Sigmoid colon (tissue), 7 donors: ENCODE measurements at places on chromosomes 12 and 14. TPM values are rescaled to one million over a fixed set of nuclear protein-coding genes. Genes with fewer than 3 reads are reported as not detected.

DNA sequence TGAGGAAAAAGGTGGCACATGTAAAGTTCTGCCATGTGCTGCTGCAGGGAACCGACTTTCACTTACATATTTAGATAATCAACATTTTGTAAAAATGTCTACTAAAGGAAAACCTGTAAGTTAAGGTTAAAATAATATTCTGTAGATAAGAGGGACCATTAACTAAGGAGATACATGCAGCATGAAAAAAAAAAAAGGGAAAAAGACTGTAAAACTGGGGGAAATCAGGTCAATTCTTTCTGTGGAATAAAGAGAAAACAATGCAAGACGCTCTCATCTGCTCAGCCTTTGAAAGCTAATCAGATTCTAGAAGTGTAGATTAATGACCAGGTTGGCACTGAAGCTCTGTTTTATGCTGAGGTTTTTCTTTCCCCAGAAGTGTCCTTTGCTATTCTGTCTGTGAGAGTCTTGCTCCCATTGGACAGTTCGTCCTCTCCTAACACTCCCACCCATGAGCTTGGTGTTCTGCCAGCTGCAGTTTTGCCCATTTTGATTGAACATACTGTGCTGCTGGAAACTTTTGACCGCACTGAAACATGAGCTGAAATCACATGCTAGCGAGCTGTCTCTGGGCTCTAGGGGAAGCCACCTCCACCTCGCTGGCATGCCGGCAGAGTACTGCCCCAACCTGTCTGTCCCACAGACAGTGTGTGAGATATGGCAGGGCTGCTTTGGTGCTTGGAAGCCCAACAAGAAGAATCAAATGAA lies 39.7 kb downstream of the PPTC7 start:
- peaks cover 13% of the 10 kb centered on the region for H3K36me3 ChIP-seq
- peak overlapping the region; percentile 88 for H3K27ac ChIP-seq
- no peak overlapping the region for H3K4me3 ChIP-seq
- peak; percentile 98 for DNase-seq
- peaks cover 53% of the 10 kb centered on the region for H3K4me1 ChIP-seq

DNA sequence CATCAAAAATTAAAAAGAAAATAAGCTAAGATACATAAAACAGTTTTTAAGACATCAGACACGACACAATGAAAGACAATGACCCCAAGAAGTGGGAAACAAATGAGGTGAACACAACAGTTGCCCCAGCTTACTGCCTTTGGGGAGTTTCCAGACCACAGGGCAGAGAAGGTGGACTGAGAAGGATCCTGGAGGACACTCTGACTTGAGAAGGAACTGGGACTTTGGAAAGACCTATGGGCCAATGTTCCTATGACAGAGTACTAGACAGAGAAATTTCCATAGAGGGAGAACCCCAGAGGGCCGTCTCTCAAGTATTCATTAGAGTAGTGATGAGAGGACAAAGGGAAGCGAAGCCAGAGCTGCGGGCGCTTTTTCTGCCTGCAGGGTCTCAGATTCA lies 6.2 kb upstream of the OR5AU1 start:
- no peak for DNase-seq
- no peaks in the 10 kb centered on the region for H3K4me1 ChIP-seq
- no peak overlapping the region for H3K4me3 ChIP-seq
- no peaks in the 10 kb centered on the region for H3K36me3 ChIP-seq
- no peaks in the 10 kb centered on the region for H3K27me3 ChIP-seq

DNA sequence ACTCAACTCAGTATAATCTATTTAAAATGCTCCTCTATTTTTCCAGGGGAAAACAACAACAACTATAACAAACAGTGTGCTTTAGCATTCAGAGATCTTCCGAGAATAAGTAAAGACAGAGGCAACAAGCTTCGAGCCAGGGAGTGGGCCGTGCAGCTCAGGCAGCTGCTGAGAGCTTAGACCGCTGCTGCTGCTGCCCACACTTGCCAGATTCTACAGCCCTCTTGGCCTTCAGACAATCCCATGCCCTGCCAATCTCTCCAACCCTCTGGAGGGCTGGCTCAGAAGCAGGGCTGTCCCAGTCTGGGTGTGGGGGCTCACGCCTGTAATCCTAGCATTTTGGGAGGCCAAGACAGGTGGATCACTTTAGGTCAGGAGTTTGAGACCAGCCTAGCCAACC lies 23.4 kb upstream of the ELK3 start:
- no peaks in the 10 kb centered on the region for H3K27me3 ChIP-seq
- H3K36me3 ChIP-seq = no peaks in the 10 kb centered on the region
- H3K4me3 ChIP-seq = no peak overlapping the region
- DNase-seq = no peak
- no peaks in the 10 kb centered on the region for H3K4me1 ChIP-seq
- no peak overlapping the region for H3K27ac ChIP-seq

- no peaks in the 10 kb centered on the region for H3K27me3 ChIP-seq
- peaks cover 35% of the 10 kb centered on the region for H3K4me1 ChIP-seq
- peak overlapping the region; percentile 89 for H3K27ac ChIP-seq
- DNase-seq = no peak
- no peaks in the 10 kb centered on the region for H3K36me3 ChIP-seq
Observed at GRCh38 chr12:10365696-10366405, 24.0 kb downstream of the KLRK1 start.

DNA sequence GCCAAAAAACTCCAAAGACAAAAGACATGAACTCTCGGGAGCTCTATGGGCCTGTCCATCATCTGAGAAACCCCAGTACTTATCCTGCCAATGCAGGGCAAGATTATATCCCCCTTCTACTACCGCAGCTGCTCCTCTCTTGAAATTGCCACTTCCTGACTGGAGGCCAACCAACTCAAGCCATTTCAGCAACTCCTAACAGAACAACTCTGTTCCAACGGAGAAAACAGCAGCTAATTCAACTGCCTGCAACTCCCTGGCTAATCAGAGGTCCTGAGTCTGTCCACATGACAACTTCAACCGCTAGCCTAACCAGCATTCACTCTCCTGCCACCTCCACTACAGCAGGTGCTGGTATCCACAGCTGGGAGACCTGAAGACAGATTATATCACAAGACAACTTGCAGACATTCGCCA lies 24.1 kb downstream of the CEP83 start:
- H3K4me1 ChIP-seq = no peaks in the 10 kb centered on the region
- DNase-seq = no peak
- no peaks in the 10 kb centered on the region for H3K27me3 ChIP-seq
- H3K4me3 ChIP-seq = no peak overlapping the region

GRCh38 chr12:121926874-121927706 lies 8.7 kb downstream of the CFAP251 start:
- no peaks in the 10 kb centered on the region for H3K36me3 ChIP-seq
- no peaks in the 10 kb centered on the region for H3K27me3 ChIP-seq
- no peaks in the 10 kb centered on the region for H3K4me1 ChIP-seq
- H3K27ac ChIP-seq = no peak overlapping the region
- no peak overlapping the region for H3K4me3 ChIP-seq
- no peak for DNase-seq

- DNase-seq = no peak
- H3K36me3 ChIP-seq = no peaks in the 10 kb centered on the region
- no peaks in the 10 kb centered on the region for H3K27me3 ChIP-seq
- H3K4me1 ChIP-seq = peaks cover 48% of the 10 kb centered on the region
- no peak overlapping the region for H3K27ac ChIP-seq
Observed at GRCh38 chr14:103033681-103034096, 23.7 kb downstream of the CDC42BPB start.

- DNase-seq = no peak
- no peaks in the 10 kb centered on the region for H3K27me3 ChIP-seq
- H3K4me3 ChIP-seq = no peak overlapping the region
- H3K36me3 ChIP-seq = no peaks in the 10 kb centered on the region
- no peaks in the 10 kb centered on the region for H3K4me1 ChIP-seq
Observed at GRCh38 chr14:55955175-55955574, 163.0 kb upstream of the PELI2 start.

GRCh38 chr12:103690426-103690825 lies 103.4 kb downstream of the STAB2 start:
- no peak for DNase-seq
- H3K36me3 ChIP-seq = no peaks in the 10 kb centered on the region
- H3K27ac ChIP-seq = no peak overlapping the region
- no peaks in the 10 kb centered on the region for H3K4me1 ChIP-seq

DNA sequence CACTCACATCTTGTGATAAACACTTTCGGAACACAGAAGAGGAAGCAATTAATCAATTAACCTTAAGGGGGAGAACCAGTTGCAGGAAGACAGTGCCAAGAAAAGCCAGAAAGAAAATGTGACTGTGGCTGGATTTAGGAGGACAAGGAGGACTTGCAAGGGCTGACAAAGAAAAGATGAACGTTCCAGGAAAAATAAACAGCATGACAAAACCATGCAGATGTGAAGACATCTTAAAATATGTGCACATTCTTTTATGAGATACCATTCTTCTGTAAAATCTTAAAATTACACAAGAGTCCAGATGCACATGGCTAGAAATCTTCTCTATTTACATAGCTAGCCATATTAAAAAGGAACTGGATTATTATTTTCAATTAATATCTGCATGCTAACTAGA lies 33.4 kb downstream of the KITLG start:
- H3K4me1 ChIP-seq = peaks cover 29% of the 10 kb centered on the region
- no peaks in the 10 kb centered on the region for H3K27me3 ChIP-seq
- no peak overlapping the region for H3K4me3 ChIP-seq
- no peak for DNase-seq
- no peak overlapping the region for H3K27ac ChIP-seq

DNA sequence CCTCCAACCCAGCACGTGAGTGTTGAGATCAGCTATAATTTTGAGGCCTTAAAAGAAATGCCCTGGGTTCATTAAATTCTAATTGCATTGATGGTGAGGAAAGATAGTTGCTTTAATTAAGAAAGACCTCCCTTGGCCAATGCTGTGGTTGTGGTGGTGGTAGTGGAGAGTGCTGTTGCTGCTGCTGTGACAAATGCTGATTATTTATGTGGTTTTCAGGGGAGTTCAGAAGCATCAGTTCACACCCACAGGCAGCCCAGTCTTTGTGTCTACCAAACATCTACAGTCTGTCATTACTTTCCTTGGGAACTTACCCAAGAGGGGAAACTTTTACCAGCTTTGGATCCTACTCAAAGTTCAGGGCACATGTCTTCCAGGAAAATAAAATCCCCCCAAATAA lies 178.4 kb upstream of the PARP11 start:
- no peak overlapping the region for H3K27ac ChIP-seq
- no peak overlapping the region for H3K4me3 ChIP-seq
- H3K4me1 ChIP-seq = no peaks in the 10 kb centered on the region
- no peak for DNase-seq

GRCh38 chr14:73276836-73277235 lies 39.5 kb downstream of the PAPLN start:
- no peaks in the 10 kb centered on the region for H3K27me3 ChIP-seq
- H3K27ac ChIP-seq = no peak overlapping the region

The DDN gene
- total RNA-seq = not detected

DNA sequence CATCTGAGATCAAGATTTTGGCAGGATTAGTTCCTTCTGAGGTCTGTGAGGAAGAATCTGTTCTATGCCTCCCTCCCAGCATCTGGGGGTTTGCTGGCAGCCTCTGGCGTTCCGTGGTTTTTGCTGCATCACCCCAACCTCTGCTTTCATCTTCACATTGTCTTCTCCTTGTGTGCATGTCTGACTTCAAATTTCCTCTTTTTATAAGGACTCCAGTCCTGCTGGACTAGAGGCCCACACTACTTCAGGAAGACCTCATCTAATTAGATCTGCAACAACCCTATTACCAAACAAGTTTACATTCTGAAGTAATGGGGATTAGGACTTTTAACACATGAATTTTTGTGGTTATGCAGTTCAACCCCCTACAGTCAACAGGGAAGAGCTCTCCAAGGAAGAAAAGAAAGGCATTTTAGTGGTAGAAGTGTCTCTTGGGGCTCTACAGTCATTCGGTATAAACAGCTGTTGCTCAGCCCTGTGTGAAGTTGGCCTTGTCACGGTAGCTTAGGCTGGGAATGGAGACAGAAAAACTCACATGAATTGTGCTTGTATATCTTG lies 89.7 kb downstream of the CAND1 start:
- peaks cover 41% of the 10 kb centered on the region for H3K4me1 ChIP-seq
- no peak overlapping the region for H3K4me3 ChIP-seq
- H3K36me3 ChIP-seq = no peaks in the 10 kb centered on the region
- no peak for DNase-seq

DNA sequence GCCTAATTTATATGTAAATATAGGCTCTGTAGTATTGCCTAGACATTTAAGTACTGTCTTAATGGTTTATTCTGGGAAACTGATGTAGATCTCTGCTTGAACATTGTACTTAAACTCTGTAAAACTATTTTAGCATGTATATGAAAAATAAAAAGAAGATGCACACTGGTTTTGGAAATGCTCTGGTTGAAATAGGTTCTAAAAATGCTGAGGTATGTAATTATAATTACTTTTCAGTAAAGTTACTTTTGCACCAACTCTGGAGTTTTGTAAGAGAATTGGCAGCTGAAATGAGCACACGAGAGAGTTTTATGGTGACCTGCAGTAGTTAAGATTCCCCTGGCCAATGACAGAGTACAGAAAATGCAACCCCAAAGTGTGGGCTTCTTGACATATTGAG lies 353.9 kb downstream of the ATP23 start:
- H3K27ac ChIP-seq = no peak overlapping the region
- H3K27me3 ChIP-seq = no peaks in the 10 kb centered on the region
- no peak for DNase-seq
- H3K4me1 ChIP-seq = no peaks in the 10 kb centered on the region
- no peaks in the 10 kb centered on the region for H3K36me3 ChIP-seq

DNA sequence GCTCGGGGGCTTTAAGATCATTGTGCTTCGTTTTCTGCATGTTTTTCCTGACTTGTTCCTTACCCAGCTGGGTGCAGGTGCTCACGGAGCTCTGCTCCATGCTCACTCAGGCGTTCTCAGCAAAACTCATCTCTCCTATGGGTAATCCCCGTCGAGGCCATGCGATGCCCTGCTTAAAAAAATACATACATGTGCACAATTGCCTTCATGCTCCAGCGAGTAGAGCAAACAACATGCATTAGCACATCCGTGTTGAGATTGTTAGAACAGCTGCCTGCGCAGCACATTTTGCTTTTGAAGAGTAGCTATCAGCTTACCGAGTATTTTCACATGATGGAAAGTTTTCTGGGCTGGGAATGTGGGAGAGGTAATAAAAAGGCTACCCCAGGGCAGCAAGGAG lies 16.2 kb downstream of the AACS start:
- H3K4me3 ChIP-seq = no peak overlapping the region
- H3K36me3 ChIP-seq = peaks cover 61% of the 10 kb centered on the region
- no peak overlapping the region for H3K27ac ChIP-seq
- no peaks in the 10 kb centered on the region for H3K4me1 ChIP-seq

The NOVA1 gene
- total RNA-seq = 31.9 TPM

The DHRS4 gene
- total RNA-seq = 23.8 TPM

DNA sequence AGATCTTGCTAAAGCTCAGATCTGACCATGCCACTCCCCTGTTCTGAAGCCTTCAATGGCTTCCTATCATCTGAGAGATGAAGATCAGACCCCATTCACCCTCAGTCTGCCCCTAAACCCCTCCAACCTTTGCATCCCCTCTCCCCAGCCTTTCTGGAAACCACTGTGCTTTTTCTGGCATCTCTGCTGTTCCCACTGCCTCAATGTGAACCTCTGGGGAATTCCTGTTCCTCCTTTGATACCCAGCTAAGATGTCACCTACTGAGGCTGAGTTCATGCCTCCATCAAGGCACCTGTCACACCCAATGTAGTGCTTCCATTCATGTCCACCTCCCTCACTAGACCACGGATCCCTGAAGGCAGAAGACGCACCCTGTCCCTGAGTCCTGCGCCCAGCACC lies 19.3 kb downstream of the CYP46A1 start:
- H3K27ac ChIP-seq = no peak overlapping the region
- no peak for DNase-seq
- H3K36me3 ChIP-seq = no peaks in the 10 kb centered on the region
- no peaks in the 10 kb centered on the region for H3K27me3 ChIP-seq
- H3K4me1 ChIP-seq = no peaks in the 10 kb centered on the region
